ENCODE measurements at places on chromosomes 5 and 9.

DNA sequence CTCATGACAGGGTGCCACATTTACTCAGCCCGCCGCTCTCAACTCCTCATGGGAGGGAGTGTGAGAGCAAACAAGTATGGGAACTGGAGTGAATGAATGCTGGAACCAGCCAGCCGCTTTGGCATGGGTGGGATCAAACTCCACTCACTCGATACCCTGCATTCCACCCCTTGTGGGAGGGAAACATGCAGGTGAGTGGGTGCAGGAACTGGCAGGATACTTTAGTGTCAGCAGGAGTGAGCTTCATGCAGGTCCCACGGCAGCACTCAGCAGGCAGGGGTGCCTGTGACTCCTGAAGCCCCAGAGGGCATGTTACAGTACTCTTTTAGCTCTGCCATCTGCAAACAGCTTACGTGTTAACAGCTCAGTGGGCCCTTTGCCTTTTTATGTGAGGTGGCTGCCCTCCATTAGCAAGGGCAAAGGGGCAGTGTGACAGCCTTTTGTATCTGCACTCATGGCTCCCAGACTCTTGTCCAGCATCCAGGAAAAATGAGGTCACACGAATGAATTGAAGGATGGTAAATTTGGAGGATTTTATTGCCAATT lies 433.2 kb upstream of the NMUR2 start:
- no peak for DNase-seq

DNA sequence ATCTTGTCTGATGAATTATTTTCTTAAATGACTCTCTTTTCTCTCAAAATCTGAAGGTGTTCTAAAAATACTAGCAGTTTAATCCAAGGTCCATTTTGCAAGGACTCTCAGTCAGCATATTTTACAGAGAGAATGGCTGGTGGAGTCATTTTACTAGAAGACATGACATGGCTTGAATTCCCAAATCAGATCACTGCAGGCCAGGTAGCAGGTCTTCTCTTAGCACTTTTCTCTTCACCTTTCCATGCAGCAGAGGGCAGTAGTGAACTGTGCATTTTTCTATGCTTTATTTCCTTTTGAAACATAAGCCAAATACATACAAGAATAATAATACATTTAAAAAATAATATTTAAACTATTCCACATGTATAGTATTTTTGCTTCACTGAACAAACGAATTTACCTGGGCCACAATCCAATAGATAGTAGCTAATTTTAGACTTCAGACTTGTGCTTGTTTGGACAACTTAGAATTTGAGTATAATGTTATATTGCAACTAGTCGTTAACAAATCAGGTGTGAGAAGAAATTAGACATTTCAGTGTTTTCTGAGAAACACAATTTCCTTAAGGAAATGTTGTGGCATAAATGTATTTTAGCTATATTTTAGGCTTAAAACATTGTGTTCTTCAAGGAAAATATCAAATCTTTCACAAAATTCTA lies 289.4 kb upstream of the DAB2 start:
- DNase-seq: peak; percentile 55

DNA sequence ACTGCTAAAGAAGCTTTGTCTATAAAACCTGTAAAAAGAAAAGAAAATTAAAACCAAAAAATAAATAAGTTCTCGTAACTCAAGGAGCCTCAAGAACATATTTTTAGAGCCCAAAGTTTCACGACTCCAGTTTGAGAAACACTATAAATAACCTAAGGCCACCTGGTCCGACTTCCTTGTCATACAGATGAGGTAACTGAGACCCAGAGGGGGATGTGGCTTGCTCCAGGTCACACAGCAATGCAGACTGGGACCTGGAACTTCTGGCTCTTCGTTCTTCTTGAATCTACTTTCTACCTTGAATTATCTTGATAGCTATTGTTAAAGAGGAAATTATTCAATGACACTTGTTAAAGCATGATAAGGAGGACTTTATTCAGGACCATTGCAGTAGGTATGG lies 514.8 kb downstream of the CDK5RAP2 start:
- no peak for DNase-seq

GRCh38 chr5:126656401-126657007 lies 55.8 kb downstream of the PHAX start:
- peak; percentile 42 for DNase-seq

- no peak for DNase-seq
These were observed 111.6 kb downstream of the ADRB2 start for GRCh38 chr5:148937830-148938521.

- DNase-seq: peak; percentile 63
These were observed 3.4 kb upstream of the F12 start for GRCh38 chr5:177412603-177413233.

- peak; percentile 23 for DNase-seq
These were observed 32.4 kb downstream of the PCDHGC5 start for GRCh38 chr5:141521244-141521781.

DNA sequence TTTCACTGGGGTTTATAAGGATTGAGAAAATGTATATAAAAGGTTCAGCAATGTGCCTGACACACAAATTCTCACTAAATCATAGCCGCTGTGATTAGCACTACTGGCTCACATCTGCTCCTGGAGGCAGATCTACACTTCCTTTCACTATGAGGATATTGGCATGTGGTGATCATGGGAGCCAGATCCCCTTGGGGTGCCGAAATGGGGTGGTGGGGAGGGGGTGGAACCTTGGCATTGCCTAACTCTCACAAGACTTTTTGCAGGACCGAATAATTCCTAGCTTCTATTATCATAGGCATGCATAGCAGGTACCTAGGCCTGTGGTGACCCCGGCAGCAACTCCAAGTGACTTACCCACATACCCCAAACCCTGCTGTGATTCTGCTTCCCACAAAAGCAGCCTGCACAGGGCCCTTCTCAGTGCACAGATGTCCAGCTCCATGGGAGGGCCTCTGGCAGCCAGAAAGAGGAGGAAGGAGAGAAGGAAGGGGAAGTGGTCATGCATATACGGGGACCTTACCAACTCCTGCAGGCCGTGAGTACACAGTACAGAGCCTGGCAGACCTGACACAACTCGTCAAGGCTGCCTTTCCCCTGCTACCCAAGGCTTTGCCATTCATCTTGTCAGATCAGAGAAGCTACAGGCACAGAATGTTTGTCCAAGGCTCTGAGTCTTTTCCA lies 61.3 kb upstream of the IQGAP2 start:
- DNase-seq: no peak

- DNase-seq: peak; percentile 21
These were observed 142.3 kb downstream of the SMARCA2 start for GRCh38 chr9:2157277-2158110.
